Dermis blood vessel endothelial cell (primary cell): ENCODE measurements at places on chromosomes 12 and 14.

GRCh38 chr14:23056145-23056955 is 970 bp downstream of the CDH24 start:
- DNase-seq, result peak; percentile 88

- DNase-seq, result no peak
Measured at GRCh38 chr12:32063796-32064195, 42.9 kb upstream of the BICD1 start.

DNA sequence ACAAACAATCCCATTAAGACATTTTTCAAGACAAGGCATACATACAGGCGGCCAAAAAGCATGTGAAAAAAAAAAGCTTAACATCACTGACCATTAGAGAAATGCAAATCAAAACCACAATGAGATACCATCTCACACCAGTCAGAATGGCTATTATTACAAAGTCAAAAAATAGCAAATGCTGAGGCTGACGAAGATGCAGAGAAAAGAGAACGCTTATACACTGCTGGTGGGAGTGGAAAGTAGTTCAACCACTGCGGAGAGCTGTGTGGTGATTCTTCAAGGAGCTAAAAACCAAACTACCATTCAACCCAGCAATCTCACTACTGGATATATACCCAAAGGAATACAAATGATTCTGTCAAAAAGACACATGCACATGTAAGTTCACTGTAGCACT is 216.7 kb downstream of the FOXG1 start:
- no peak for DNase-seq

DNA sequence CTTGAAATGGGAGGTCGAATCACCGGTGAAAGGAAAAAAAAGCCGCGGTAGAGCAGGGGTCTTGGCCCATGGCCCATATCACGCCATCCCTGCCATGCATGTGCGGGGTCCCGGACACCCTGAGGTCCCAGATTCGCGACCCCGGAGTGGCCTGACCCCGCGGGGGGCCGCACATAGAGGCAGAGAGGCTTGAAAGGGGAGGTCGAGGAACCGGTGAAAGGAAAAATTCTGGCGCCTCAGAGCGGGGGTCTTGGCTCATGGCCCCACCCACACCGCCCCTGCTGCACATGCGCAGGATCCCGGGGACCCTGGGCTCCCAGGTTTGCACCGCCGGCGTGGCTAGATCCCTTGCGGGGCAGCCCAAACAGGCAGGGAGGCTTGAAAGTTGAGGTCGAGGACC is 319.8 kb downstream of the ALG10 start:
- DNase-seq, result no peak

GRCh38 chr12:50024805-50025186 is 498 bp downstream of the RACGAP1 start:
- peak; percentile 23 for DNase-seq

- DNase-seq, result no peak
Measured at GRCh38 chr12:13433768-13434167, 237.2 kb downstream of the EMP1 start.

- peak; percentile 47 for DNase-seq
Measured at GRCh38 chr14:76546426-76547221, 170.7 kb downstream of the ESRRB start.

- no peak for DNase-seq
Measured at GRCh38 chr14:68953196-68953555, 25.9 kb downstream of the ACTN1 start.

DNA sequence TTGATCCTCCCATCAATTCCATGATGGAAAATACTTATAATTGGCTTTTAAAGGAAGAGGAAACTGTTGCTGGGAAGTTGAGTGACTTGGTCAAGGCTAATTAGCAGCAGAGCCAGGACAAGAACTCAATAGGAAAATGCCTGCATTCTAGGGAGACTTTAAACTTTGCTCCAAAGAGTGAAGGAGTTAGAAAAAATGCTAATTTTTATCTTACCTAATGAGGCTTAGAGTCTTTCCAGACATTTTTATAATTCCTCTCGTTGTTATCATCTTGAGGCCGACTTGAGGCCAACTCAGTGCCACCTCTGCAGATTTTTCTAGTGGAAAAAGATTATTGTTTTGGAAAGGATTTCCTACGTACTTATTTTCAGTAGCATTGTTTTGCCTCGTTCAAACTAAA is 344.6 kb downstream of the ETNK1 start:
- DNase-seq, result no peak

- no peak for DNase-seq
Measured at GRCh38 chr14:81120501-81120900, 100.3 kb downstream of the GTF2A1 start.
